ENCODE measurements at places on chromosomes 6 and 20.

DNA sequence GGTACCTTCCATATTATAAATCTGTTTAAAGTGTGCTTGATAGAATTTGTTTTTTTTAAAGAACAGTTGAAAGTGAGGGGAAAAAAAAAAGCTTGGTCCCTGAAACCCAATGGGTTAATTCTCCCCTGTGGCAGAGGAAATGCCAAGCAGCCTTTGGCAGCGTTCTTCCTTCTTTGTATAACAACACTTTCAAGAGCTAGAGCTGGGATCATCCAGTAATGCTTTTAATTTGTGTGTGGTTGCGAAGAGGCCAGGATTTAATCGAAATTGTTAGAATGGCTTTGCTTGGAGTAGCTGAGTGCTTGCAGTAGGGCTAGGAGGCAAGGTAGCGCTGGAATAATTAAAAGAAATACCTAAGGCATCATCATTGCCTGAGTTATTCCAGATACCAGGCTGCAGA, 692.0 kb downstream of the DHX35 start:
- DNase-seq, result no peak

GRCh38 chr6:119587537-119587936, 238.0 kb upstream of the MAN1A1 start:
- DNase-seq, result no peak

DNA sequence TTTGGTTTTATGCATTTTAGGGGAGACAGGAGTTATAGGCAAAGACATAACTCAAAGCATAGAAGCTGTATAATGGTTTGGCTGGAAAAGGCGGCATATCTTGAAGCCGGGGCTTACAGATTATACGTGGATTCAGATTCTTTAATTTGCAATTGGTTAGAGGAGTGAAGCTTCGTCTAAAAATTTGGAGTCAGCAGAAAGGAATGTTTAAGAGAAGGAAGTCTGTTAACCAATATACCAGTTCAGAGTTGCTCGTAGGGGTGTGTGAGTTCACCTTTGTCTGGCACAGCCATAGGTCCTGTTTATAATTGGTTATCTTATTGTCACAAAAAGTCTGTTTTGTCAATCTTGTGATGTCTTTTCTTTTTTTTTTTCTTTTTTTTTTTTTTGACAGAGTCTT, 8.9 kb downstream of the ARHGAP40 start:
- no peak for DNase-seq

- no peak for DNase-seq
Observed at GRCh38 chr20:32649697-32650400, 23.9 kb downstream of the C20orf203 start.

DNA sequence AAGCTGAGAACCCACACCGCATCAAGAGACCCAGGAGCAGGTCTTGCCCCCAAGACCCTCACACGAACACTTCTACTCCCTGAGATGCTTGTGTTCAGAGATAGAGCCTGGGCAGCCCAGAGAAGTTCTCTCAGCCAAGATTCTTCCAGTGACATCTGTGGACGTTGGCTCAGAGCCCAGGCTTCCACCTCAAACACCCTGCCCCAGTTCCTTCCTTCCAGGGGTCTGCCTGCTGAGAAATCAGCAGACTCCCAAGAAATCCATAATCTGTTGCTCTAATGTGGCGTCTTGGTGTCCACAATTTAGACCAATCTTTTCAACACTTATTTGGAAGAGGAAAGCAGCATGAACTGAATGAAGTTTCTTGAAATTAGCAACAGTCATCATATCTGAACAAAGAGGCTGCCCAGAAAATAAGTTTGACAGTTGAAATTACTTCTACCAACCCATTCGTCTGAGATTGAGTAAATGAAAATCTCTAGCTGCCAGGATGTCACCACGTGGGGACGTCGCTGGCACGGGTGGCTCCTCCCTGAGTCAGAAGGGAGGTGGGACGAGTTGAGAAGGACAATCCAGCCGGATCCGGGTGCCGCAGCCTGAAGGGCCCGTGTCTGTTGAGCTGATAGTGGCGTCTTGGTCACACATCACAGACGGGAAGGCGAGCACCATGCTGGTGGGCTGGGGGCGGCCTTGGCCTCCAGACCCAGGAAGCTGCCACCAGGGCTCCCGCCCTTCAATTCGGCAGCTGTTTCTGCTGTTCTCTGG, 400.9 kb downstream of the TAF4 start:
- DNase-seq, result no peak

DNA sequence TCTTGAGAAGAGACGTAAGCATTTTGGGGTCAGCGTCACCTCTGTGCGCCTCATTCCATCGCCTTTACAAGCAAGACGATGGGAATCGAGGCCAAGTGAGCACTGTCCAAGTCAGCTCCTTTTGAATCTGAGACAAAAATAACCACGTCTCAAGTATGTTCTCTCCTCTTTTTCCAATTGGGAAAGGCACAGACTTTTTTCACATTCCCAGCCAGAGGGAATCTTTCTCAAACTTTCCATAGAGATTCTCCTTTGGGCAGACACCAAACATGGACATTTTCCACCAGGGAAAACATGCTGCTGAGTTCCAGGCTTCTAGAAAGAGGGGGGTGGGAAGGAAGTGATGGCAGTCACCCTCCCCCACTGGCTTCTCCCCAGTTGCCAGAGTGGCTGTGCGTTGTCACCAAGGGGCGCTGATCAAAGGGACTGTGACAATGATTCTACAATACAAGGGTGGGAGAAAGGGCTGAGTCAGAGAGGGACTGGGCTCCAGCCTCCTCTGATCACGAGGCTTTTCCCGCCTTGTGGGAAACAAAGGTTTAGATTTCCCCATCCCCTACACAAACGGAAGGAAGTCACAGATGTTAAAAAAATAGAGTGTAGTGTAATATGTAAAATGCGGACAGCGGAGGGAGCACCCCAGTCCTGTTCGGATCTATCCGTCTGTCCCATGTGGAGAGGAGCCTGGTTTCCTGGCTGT, 281.9 kb upstream of the RNF24 start:
- DNase-seq, result no peak

DNA sequence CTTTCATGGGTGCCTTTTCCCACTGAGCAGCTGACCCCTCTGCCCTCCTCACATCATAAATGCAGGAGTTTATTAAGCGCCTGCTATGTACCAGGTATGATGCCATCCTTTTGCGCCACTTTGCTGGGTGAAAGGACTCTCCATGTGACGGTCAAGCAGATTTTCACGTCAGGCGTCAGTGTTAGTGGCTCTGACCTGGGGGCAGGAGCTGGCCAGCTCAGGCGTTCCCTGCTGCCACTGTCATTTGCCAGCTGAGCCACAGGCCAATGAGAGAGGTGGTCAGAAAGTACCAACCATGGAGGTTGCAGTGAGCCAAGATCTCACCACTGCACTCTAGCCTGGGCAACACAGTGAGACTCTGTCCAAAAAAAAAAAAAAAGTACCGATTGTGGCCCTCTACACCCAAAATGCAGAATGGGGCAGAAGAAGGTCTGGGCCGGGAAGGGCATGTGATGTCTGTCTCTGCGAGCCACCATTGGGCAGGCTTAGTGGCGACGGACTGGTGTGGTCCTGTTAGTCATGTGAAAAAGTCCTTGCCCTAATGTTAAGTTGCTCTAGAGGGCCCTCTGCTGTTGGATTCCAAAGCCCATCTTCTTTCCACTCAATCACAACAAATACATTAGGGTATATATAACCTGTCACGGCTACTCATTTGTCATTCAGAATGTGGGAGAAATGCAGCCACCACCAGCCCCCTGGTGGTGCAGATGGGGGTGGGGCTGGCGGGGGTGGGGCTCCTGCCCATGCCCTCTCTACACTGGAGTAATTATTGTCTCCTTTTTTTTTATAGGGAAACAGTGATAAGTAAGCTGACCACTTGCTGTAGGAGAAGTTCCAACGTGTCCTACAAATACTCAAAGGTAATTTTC, 18.4 kb upstream of the SLC22A1 start:
- DNase-seq, result no peak

All from retinal pigment epithelial cell (primary cell).